KG1 (cell line): ENCODE measurements at places on chromosomes 5 and 9.

DNA sequence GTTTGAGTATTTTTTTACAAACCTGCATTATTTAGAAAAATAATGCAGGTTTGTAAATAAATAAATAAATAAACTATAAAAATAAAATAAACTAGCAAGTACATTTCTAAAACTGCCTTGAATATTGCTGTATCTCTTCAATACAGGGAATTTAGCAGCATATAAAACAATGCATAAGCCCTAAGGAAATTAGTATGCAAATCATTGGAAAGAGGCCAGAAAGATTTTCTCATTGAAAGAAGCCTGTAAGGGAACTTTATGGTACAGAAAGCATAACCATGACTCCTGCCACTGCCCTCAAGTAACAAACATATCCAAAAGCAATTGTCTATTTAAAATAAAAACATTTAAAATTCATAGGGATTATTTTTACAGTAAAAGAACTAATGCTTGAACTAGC lies 387.3 kb downstream of the HINT1 start:
- no peak for DNase-seq

DNA sequence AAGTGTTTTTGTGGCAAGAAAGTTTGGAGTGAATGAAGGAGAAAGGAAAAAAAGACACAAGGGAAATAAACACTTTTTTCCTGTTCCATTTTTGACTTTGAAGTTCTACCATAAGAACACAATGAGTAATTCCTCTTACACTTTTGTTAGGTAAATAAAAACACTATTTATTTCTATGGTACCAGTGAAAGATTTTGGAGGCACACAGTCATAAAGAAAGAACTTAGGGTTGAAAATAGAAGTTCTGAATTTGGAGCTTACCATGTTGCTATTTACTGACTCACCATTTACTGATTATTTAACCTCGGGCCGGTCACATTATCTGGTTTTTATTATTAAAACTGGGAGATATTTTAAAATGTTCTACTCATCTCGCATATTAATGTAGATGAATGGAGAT lies 367.8 kb downstream of the TLE1 start:
- no peak for DNase-seq

DNA sequence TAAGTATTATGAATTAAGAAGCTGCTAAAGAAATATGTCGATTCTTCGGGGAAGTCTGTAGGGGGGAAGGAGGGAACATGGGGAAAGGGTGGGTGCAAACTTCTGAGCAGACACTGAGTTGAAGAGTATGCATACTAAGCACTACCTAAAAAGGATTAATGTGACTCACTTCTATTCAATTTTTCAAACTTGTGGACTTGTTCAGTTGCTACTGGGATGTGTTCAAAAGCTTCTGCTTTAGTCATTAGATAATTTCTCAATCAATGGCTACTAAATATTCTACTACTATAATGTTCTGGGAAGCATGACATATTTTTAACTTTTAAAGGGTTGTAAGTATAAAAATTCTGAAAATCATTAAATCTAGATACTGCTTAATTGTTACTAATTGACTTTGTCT lies 109.7 kb upstream of the FER start:
- DNase-seq, result no peak

DNA sequence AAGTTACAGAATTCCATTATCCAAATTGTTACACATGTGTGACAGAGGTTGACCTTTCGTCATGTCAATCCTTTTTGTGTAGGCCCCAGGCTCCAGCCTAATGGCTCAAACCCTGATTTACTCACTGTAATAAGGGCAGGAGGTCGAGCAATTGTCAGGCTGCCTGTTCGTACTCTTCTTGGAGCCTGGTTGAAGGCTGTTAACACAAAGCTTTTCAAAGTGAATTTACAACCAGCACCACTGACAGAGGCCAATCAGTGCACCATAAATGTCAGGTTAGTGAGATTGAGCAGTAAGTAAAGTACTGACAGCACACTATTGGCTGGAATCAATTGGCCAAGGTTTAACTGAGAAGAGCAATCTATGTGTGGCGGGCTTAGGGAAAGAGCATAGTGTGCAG lies 16.8 kb downstream of the PRDM6 start:
- no peak for DNase-seq

GRCh38 chr9:74122661-74123060 lies 374.5 kb upstream of the RORB start:
- no peak for DNase-seq

- no peak for DNase-seq
Measured at GRCh38 chr5:147530530-147531389, 20.9 kb upstream of the DPYSL3 start.

DNA sequence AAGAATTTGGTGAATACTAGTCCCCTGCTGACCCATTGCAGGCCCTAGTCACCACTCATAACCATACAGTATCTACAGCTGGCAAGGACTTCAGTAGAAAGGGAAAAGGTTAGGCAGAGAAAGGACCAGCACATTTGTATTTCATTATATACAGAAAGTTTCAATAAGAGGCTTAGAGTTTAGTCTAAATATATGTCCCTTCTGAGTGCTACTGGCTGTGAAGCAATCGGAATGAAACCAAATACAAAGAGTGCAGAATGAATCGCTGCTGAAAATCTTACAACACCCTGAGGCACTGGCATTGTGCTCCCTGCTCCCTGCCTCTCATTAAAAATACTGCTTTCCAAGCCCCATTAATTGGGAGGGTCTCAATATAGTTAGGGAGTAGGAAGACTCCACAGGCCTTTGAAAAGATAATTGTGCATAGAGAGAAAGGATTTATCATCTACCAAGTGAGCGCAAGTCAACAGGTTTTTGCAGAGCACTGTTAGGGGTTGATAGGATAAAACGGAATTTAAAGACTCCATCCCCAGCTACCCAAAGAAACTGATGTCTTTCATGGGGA lies 110.8 kb downstream of the SLC1A3 start:
- DNase-seq, result no peak

- no peak for DNase-seq
Measured at GRCh38 chr5:92380069-92380770, 997.1 kb upstream of the ARRDC3 start.

DNA sequence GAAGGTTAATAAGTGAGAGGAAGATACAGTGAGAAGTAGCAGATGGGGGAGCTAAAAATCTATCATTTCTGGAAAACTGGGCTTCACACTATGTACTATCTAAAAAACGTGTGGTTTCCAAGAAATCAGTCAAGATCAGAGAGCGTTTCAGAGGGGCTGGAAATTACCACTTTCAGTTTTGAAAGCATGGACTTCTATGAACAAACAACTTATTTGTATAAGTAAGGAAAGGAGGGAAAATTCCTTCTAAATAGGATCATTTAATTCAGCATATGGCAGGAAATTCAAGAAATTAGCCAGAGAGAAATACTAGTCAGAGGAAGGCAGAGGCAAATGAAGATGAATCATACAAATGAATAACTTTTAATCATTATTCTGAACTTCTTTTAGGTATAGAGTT lies 11.3 kb downstream of the TNC start:
- DNase-seq, result no peak

DNA sequence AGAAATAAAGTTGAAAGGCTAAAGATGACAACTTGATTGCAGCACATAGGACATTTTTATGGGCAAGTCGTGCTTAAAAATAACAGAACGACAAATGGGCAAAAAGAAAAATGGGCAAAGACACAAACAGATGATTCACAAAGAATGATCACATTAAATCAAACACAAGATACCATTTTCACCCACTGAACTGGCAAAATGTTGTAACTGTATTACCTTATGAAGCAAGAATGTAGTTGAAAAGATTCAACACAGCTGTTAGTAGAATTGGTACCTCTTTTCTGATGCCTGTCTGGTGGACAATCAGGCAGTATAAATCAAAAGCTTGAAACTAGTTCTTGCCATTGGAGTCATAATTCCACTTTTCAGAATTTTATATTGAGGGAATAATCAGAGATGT lies 81.0 kb upstream of the PALM2AKAP2 start:
- no peak for DNase-seq

- DNase-seq, result no peak
Measured at GRCh38 chr5:107533910-107534876, 136.5 kb downstream of the EFNA5 start.

DNA sequence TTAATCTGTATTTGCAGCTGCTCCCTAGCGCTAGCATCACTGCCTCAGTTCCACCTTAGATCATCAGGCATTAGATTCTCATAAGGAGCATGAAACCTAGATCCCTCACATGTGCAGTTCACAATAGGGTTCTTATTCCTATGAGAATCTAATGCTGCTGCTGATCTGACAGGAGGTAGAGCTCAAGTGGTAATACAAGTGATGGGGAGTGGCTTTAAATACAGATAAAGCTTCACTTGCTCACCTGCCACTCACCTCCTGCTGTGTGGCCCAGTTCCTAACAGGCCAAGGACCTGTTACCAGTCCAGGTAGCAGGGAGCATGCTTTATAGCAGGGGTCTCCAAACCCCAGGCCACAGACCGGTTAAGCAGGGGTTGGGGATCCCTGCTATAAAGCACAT lies 22.6 kb upstream of the RNF20 start:
- DNase-seq, result no peak

DNA sequence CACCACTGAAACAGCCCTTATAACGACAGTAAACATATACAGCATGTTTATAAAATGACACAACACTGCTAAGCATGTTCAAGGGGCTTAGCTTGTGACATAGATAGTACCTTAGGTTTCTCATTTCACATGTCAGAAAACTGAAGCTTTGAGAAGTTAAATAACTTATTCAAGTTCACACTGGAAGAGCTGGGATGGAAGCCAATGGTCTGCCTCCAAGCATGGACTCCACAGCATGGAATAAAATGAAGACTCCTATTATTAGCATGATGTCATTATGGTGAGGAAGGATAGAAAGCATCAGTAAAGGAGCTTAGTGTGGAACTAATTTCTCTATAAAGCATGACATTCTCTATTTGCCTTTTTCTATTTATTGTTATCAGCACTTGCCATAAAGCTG lies 316.7 kb downstream of the PLK2 start:
- DNase-seq, result no peak

DNA sequence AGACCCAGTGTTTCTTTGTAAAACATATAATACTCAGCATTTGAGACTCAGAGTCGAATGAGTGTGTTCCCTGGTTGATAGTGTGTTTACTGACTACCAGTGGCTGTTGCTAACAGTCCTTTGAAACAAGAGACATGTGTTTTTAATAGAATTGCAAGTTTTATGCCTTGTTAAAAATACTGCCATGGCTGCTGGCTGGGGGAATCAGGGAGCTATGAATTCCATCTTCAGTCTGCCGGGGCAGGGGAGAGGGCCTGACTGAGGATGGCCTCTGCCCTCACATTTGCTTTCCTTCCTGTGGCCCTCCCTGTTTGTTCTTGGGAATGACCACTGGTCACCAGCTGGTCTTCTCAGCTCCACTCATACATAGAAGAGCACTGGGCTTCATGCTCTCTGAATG lies 63.8 kb downstream of the PDZD2 start:
- DNase-seq, result no peak

- DNase-seq, result no peak
Measured at GRCh38 chr9:110605565-110605964, 26.0 kb upstream of the SVEP1 start.

GRCh38 chr5:177607452-177608192 lies 7.7 kb downstream of the B4GALT7 start:
- DNase-seq, result no peak

GRCh38 chr9:126872516-126872915 lies 12.1 kb downstream of the ZBTB34 start:
- no peak for DNase-seq

- DNase-seq, result no peak
Measured at GRCh38 chr5:135877570-135878155, 18.0 kb downstream of the IL9 start.

- no peak for DNase-seq
Measured at GRCh38 chr9:70551396-70551795, 136.9 kb upstream of the KLF9 start.

DNA sequence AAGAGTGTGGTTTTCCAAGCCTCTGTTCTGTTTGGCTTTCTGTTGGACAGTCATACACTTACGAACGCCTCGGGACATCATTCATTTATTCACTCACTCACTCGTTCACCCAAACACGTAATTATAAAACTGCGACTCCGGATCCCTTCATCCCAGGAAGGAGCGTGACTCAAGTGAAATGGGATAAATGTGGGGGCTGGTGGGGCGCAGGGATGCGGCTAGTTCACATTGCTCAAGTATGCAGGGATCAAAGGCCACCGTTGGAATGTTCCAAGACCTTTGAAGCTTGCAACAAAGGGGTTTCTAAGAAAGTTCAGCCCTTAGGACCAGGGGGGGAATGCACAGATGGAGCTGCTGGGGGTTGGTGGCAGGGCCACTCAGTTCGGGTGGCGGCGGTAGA lies 64.2 kb downstream of the CFAP77 start:
- DNase-seq, result no peak

- no peak for DNase-seq
Measured at GRCh38 chr5:56725711-56726411, 89.5 kb upstream of the MAP3K1 start.

DNA sequence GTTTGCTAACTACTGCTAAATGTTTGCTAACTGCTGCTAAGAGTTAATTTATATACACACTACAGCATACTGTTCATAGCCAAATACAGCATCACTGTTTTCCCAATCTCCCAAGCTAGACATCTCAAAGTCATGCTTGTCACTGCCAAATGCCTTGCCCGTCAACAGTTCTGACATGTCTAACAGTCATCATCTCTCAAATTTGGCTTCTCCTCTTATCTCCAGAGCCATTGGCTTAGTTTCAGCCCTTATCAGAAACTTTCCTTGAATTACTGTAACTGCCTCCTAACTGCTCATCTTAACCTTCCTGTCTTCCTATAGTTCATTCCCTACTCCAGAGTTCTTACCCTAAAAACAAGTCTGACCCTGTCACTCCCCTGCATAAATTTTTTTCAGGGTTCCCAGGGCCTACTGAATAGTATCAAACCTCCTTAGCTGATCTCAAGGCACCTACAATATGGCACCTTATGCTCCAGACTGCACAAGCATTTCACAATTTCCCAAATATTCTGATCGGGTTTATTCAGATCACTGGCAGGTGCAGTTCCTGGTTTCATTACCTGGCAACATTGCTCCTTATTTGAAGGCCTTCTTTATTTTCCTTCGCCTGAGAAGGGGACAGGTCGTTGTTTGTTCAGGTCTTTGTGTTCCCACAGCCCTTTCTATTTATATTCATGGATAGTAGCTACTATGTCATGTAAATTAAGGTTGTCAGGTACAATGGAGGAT lies 55.9 kb upstream of the ANKRD55 start:
- no peak for DNase-seq

DNA sequence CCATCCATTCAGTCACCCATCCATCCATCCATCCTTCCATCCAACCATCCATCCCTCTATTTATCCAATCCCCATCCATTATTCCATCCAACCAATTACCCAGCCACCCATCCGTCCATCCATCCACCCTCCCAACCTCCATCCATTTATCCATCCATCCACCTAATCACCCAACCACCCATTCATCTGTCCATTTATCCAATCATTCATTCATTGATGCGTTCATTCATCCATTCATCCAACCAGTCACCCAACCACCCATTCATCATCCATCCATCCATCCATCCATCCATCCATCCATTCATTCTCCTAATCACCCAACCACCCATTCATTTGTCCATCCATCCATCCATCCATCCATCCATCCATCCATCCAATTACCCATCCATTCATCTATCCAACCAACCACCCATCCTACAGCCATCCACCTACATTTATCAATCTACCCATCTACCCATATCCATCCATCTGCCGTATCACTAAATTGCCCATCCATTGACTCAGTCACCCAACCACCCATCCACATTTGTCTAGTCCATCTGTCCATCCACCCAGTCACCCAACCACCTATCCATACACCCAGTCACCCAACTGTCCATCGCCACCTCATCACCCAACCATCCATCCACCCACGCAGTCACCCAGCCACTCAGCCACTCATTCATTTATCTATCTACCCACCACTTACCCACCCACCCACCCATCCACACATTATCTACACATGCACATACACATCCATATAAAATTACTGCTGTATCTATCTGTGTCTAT lies 165.4 kb downstream of the TRIO start:
- DNase-seq, result no peak
